ENCODE measurements at places on chromosomes 6 and 20.

- no peak for DNase-seq
Observed at GRCh38 chr6:6350696-6351095, 30.2 kb upstream of the F13A1 start.

DNA sequence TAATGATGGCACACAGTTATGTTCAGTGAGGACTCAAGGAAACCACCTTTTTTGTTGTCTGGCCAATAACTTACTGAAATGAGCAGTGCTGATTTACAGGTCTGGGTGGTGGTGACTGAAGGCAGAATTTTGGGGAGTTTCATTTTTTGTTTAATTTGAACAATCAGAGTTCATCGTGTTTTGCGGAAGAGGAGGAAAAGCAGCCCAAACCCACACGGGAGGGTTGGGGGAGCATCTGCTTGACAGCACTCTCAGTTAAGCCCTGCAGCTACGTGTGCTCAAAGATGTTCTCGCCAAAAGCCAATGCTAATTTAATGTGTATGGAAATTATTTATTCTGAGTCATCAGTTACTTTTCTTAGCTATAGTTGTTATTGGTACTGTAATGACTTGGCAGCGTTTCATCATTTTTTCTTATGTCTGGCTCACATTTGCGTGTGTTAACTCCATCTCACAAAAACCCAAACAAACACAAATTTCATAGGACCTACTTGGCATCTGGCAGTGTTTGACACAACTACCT is 89.2 kb downstream of the UST start:
- DNase-seq, result no peak

DNA sequence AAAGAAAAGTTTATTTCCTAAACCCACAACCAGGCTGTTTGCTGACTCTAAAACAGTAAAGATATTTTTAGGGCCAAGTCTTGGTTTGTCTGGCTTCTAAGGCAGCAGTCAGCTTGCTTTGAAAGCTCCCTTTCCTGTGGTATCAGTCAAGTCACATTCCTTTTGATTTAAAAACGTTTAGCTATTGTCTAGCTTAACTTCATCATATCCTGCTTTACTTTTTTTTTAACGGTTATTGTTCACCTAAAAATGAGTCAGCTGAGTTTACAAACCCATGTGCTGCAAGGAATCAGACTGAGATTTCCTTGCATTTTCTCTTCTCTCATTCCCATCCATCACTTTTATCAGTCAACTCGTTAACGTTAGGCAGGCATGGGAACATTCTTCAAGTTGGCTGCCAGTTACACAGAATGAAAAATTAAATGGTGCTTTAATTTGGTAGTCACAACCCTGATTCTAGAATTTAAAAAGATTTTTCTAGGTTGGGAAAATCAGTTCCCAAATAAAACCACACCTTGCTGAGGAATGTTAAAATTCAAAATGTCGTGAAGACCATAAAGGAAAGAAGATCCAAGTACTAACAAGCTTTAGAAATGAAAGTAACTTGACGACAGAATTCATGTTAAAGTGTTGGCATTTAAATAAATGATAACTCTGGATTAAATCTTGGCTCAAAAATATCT is 45.9 kb downstream of the ELOVL5 start:
- DNase-seq, result no peak

DNA sequence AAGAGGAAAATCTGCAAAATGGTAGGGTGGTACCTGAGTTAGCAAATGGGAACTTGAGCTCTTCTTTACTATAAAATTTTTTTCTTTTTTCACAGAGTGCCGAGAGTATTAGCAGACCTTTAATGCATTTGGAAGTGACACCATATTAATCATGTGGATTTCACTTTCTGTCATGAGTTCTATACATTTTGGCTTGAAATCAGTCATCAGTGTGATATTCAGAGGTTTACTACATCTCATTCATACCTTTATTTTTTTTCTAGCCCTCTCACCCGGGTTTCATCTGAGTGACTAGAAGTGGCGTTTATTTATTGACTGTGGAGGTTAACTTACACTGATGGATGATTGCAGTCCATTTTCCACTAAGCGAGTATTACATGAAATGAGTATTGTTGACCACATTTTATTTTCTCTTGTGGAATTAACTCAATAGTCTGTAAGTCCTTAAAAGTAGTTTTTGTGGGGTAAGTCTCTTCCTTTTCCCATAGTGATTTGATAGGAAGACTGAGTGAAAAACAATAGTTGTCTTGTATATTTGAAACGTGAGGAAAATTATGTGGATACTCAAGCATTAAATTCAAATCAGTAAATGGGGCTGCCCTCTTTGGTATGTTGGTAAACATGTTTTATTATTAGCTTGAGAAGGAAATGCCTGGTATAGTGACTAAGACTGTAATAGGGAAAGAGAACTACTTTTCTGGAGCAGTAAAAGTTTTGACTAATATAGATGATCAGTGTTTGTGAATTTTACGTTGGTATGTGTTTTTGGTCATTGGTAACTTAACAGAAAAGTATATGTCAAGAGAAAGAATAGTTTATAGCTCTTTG is 55.5 kb downstream of the JARID2 start:
- no peak for DNase-seq

- no peak for DNase-seq
Observed at GRCh38 chr6:15280028-15280427, 34.2 kb downstream of the JARID2 start.

GRCh38 chr6:110757926-110758325 is 57.3 kb downstream of the CDK19 start:
- no peak for DNase-seq

GRCh38 chr6:31163922-31164321 is 5.5 kb downstream of the TCF19 start:
- no peak for DNase-seq

- no peak for DNase-seq
Observed at GRCh38 chr6:135117413-135117968, 62.9 kb upstream of the HBS1L start.

DNA sequence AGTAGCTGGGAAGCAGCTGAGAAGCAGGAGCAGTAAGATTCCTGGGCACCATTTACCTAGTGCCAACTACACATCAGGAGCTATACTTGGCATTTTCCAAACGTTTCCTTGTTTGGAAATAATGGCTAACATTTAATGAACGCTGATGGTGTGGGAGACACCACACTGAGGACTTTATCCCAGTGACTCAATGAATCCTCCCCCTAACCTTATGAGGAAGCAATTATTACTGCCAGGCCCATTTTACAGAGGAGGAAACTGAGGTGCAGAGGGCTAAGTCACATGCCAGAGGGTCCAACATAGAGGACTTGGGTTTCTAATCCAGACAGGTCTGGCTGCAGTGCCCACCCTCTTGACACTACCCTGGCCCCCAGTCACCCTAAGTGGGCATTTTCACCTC is 6.1 kb downstream of the PTGIS start:
- no peak for DNase-seq

DNA sequence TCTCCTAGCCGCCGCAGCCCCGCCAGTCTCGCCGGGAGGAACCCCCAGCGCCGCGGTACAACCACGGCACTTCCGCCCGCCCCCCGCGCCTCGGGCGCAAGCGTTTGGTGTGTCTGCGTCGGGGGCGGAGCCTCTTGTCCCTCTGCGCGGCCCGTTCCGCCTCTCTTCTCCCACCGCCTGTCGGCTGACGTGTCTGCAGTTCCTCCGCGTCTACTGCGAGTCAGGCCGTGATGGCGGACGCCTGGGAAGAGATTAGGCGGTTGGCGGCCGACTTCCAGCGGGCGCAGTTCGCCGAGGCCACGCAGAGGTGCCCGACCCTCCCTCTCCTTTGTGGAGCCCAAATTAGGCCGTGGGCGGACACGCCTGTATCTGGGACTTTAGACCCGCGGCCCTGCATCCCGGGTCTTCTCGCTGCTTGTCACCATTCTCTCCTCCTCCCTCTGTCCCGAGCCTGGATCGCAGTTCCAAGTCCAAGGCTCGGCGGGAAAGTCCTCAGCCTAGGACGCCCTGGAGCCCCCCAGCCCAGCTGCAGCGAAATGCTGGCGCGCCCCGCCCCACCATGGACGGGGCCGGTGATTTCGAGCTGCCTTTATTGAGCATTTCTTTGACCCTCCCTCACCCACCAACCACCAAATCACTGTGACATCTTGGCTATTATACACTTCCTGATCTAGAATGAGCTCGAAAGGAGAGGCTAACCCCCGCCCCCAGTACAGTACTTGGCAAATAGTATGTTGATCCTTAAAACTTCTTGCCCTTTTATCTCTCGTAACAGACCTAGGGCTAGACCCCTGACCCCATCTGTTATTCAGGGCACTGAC is at the start of gene UFL1:
UFL1 (plus strand) TSS at position 163 of the 821 bp plus-strand sequence; CDS start at position 231, 68 bp downstream.
- peak; percentile 95 for DNase-seq

GRCh38 chr20:51958099-51959065 is 156.1 kb upstream of the SALL4 start:
- no peak for DNase-seq

GRCh38 chr6:138814179-138814834 is 18.4 kb downstream of the ECT2L start:
- no peak for DNase-seq

GRCh38 chr20:845226-845868 is 11.8 kb downstream of the FAM110A start:
- no peak for DNase-seq

GRCh38 chr6:100138346-100139022 is 144.5 kb upstream of the MCHR2 start:
- no peak for DNase-seq

GRCh38 chr20:19423900-19424620 is 211.6 kb downstream of the SLC24A3 start:
- no peak for DNase-seq

DNA sequence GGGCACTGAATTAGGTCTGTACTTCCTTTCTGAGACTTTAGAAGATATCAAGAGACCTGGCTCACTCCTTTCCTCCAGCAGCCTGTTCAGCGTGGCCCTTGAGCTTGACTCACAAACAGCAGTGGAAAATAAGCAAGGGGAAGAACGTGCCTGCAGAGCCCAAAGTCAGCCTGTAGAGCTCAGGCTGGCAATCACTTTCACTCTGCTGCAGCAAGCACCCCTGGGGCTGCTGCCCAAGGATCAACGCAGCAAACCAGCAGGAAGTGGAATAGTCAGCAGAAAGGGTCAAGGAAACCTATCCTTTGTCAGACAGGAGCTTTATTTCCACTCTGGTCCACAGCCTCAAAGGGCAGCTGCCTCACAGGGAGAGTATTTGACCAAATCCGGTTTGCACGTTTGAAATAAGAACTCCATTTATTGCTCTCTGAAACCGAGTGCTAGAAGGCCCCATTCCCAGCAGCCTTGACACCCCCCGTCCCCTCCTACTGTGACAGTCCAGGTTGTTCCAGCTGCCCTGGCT is 77.4 kb downstream of the PRDM1 start:
- DNase-seq, result no peak

DNA sequence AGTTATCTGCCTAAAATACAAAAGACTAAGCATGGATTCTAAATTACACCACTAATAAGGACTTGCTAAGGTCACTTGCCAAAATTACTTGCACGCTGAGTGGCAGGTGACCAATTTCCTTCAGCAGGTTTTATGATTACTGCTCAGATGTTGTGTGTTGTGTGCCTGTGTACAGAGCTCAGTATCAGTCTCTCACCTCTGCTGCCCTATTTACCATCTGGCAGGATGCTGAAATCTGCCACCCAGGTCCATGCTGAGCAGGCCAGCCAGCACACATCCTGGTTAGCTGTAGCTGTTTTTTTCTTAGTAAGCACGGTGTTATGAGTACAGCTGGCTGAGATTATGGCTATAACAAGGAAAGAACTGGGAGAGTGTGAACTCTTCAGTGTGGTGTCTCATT is 34.0 kb downstream of the ELOVL4 start:
- peak; percentile 56 for DNase-seq

DNA sequence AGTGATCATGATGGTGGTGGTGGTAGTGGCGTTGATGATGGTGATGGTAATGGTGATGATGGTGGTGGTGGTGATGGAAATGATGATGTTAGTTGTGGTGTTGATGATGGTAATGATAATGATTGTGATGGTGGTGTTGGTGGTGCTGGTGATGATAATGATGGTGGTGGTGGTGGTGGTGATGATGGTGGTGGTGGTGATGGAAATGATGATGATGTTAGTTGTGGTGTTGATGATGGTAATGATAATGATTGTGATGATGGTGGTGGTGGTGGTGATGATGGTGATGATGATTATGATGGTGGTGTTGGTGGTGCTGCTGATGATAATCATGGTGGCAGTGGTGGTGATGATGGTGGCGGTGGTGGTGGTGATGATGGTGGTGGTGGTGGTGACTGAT is 51.4 kb downstream of the ARHGAP40 start:
- no peak for DNase-seq

GRCh38 chr6:43636308-43636659 is 644 bp downstream of the MAD2L1BP start:
- DNase-seq, result no peak

DNA sequence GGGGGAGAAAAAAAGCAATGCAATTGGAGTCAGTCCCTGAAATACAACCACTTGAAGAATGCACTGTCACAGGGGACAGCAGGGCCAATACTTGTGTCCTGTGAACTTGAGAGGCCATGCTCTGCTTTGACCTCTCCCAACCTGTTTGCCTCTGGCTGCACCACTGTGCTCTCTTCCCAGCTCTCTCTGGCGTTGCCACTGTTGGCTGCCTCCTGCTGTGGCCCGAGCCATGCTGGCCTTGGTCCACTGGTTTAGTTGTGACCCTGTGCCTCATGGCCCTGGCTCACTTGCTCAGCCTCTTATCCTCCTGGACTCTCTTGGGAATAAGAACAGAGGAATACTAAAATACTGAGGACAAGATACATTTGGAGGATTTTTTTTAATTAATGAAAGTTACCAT is 14.5 kb upstream of the FBXO30 start:
- DNase-seq, result no peak

DNA sequence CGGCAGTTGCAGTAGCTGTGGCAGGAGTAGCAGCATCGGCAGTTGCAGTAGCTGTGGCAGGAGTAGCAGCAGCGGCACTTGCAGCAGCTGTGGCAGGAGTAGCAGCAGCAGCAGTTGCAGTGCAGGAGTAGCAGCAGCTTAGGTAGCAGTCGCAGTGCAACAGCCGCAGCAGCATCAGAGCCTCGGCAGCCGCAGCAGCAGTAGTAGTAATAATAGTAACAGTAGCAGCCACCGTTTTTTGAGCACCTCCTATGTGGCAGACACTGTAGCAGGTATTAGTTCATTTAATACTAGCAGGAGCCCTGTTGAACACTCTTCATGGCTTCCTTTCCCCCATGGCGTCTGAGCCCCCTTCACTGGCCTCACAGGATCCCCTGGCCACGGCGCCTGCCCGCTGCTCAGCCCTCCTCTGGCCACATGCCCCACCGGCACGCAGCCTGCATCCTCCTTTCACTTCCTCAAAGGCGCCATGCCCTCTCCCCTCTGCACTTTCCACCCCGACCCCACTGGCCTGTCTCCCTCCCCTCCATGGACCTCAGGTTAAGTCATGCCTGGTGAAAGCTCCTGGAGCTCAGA is 19.1 kb upstream of the IRF4 start:
- no peak for DNase-seq

DNA sequence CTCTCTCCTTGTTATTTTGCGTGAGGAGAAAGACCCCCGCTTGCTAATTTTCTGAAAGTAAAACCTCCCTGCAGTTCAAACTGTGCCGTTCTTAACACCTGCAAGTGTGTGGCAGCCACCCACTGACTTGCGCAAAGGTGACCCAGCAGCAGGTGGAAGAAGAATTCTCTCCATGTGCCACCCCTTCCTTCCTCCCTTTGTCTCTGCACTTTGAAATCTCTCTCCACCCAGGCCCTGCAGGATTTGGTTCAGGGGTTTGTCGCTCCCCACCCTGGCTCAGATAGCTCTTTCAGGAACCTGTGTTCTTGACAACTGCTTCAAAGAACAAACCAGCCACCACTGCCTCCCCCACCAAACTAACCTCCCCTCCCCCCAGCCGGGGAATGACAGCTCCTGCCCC is 41.4 kb downstream of the ZNF831 start:
- DNase-seq, result no peak
